ENCODE measurements at places on chromosomes 6 and 20.

DNA sequence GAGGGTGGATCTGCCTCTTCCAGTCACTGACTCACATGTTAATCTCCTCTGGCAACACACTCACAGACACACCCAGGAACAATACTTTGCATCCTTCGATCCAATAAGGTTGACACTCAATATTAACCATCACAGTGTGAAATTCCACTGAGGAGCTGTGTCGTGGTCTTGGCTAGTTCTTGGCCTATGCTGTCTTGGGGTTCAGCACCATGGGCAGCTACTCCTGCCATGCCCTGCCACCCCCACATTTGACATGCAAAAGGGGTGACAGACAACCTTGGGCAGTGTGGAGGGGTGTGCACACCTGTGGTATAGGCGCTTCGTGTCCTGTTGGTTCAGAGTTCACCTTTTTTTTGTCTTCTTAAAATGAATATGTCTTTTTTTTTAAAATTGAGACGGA is 25.8 kb downstream of the ANKRD6 start:
- DNase-seq: no peak

GRCh38 chr6:38912378-38912777 is 136.2 kb upstream of the GLP1R start:
- no peak for DNase-seq

GRCh38 chr6:136989571-136990241 is 55.1 kb downstream of the IL20RA start:
- DNase-seq: no peak

- no peak for DNase-seq
Measured at GRCh38 chr20:61640131-61640870, 388.2 kb downstream of the CDH4 start.
